ENCODE measurements at places on chromosomes 7 and 10.

- no peak for DNase-seq
Observed at GRCh38 chr10:17527514-17528146, 73.2 kb upstream of the ST8SIA6 start.

GRCh38 chr7:48161407-48162125, 9.7 kb upstream of the ABCA13 start:
- no peak for DNase-seq

GRCh38 chr10:102985811-102986210, 67.7 kb downstream of the CNNM2 start:
- DNase-seq, result no peak

DNA sequence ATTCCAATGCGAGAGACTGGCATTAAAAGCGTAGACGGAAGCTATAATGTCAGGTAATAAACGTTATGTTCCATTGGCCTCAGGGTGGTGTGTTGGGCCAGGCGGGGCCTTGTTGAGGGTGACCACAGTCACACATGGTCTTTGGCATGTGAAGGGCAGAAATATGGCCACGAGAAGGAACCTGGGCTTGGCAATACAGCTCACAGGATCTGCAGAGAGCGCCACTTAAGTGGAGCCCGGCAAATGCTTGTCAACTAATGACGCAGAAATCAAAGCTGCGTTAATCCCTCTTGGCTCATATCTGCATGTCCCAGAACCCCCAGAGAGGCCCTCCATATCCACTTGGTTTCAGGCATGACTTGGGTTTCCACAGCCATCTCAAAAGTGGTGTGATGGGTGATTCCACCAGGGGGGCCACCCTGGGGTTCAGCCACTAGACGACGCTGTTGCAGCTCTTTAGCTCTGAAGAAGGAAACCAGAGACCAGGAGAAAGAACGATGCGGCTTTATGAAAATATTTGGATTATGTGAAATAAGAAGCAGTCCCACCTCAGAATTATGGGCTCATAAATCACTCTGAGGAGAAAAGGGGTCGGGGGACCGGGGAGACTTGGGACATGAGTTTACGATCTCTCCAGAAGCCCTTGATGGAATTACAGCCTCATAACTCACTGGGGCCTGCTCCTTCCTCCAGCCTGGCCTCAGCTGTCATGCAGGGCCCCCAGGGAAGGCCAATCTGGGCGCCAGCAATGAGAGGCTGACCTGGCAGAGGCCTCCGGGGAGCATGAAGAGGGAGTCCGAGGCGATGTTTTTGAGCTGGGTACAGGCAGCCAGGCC, 462.5 kb downstream of the PLXNA4 start:
- no peak for DNase-seq

GRCh38 chr10:3763852-3764625, 21.0 kb downstream of the KLF6 start:
- no peak for DNase-seq

- DNase-seq, result no peak
Observed at GRCh38 chr10:128978211-128978610, 488.8 kb upstream of the MGMT start.

DNA sequence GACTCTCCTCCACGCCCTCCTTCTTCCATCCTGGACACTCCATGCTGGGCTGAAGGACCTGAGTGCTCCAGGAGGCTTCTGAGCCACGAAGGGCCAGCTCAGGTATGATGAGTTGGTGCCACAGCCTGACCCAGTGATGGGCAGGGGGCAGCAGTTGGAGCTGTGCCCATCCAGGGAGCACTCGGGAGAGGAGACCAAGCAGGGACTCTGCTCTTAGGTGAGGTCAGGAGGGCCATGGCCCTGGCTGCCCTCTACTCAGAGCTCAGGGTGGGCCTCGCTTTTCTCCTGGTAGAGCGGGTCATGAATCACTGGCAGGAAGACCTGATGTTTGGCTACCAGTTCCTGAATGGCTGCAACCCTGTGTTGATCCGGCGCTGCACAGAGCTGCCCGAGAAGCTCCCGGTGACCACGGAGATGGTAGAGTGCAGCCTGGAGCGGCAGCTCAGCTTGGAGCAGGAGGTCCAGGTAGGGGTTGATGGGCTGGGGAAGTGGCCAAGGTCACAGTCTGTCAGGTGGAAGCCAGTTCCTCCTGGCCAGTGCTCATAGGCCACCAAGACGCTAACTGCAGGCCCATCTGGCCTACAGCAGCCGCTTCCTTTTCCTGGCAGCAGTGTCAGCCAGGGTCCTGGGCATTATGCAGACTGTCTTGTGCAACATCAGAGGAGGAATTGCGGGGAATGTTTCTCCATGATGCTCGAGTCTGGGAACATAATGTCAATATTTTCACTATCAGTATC, 50.8 kb downstream of the ALOX5 start:
- no peak for DNase-seq

DNA sequence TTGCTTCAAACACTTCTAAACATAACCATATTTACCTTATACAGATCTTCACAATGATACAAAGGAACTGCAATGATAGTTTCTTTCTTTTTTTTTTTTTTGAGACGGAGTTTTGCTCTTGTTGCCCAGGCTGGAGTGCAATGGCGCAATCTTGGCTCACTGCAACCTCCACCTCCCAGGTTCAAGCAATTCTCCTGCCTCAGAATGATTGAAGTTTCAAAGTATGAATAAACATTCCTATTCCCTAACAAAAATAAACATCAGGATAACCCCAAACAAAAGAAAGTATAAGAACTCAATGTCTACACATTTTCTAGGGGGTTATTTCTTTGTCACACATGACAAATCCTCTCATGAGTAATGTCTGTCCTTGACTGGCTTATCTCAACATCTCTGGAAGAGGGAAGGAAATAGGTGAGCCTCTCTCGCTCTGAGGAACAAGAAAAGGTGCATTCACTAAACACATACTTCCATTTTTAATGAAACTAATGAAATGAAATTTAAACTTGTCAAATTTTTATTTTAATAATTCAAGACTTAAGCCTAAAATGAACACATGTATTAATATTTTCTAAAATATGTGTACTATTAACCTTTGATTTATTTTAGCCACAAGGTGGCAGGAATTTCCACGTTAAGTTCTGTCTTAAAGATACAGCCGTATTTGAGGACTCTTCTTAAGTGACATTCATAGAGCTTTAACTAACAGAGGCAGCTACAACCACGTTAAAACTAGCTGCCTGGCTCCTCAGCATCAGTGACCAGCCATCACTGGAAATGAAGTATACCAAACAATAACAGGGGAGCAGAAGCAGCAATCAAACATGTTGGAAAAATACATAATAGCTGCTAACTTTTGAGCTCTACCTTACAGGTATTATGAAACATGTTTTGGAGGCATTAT, 58.3 kb downstream of the MALSU1 start:
- DNase-seq, result no peak

DNA sequence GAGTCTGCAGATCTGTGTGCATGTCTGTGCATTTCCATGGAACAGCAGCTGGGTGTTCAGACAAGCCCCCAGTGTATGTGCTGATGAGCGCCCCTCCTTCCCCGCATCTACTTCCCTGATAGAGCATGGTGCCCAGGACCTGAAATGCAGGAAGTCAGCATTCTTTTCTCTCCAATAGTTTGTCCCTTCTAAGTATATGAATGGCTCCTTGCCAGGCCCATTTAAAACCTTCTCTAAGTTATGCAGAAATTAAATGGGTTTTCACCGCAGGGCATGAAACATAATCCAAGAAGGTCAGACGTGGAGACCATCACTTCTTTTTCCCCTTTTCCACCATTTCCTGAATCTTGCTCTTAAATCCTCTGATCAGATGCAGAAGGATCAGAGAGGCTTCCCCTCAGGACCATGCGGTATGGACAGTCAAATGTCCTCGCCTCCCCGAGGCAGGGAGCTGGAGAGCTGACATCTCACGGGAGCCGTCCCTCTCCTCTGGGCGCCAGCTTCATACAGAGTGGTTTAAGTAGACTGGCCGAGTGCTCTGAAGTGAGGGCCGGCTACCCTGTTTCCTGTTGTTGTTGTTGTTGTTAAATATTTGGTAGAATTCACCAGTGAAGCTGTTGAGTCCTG, 155.3 kb downstream of the C10orf105 start:
- no peak for DNase-seq

DNA sequence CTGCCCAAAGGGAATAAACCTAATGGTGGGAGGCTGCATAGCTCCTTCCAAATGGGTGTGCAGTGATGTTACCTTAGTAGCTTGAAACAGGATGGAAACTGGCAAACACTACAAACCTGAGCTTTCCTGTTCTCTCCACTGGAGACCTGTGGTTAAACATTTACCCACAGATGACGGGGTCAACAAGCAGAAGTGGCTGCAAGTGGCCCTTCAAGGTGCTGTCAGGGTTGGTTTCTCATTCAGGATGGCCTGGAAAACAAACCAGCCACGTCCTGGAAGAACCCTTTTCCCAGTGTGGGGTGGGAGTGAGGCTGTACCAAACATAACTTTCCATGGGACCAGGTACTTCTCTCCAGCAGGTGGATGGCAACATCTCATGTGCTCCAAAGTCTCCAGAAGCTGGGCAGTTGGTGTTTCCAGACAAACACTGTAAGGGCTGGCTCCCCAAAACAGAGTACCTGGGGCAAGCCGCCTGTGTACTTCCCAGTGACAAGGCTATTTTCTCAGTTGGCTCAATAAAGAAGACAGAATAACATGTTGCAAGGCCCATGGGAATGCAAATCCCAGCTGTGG, 67.5 kb downstream of the DNAJB9 start:
- no peak for DNase-seq

- no peak for DNase-seq
Observed at GRCh38 chr7:141549582-141549981, 1.6 kb upstream of the AGK start.

DNA sequence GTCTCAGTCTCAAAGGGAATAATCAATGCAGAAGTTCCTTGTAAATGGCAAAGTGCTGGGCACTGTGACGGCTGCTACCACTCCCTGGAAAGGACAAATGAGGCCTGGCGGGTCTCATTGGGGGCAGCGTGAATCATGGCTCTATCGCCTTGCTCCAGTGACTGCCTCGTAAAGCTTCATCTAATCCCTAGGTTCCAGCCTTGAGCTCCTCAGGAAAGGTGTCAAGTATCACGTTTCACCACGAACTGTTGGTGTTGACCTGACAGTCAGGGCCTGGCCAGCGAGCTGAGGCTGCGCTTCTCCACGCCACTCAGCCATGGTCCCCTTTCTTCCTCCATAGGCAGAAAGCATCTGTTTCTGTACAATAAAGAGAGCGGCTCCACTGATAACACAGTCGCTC, 126.7 kb upstream of the ZNF32 start:
- DNase-seq, result no peak

- no peak for DNase-seq
Observed at GRCh38 chr7:7913504-7913903, 55.1 kb upstream of the GLCCI1 start.

GRCh38 chr7:27793780-27794179, 53.8 kb downstream of the TAX1BP1 start:
- DNase-seq, result no peak

DNA sequence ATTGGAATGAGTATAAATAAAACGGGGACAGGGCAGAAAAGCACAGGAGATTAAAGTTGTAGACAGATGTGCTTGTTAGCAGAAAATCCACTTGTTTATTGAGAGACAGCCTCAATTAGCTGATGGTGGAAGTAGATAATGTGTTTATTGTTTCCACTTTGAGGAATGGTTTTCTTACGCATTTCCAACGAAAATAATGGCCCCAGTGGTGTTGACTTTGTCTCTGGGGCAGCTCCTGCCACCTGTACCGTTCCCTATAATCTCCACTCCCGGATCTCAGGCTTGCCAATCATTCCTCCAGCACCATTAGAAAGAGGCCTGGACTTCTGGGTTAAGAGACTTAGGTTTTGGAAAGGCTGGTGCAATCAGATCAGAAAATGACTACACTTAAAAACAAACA, 638.7 kb downstream of the PARD3 start:
- no peak for DNase-seq

GRCh38 chr7:41630741-41631140, 72.1 kb downstream of the INHBA start:
- DNase-seq, result no peak

GRCh38 chr10:1947464-1948003, 210.2 kb upstream of the ADARB2 start:
- no peak for DNase-seq

DNA sequence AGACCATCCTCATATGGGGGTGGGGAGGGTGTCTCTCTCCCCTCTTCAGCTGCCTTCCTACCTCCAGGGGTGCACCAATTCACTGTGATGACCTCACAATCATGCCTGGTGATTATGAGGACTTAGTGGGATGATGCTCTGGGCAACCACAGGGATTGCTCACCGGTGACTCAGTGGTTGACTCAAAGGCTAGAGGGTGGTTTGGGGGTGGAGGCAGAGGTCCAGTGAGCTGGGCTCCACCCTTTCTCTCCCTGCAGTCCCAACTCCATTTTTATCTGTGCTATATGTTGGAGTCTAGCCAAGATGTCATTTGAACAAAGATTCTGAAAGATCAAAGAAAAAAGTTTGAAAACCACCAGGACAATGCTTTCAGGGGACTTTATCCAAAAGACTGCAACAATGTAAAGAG, 286.9 kb downstream of the KCNMA1 start:
- DNase-seq, result no peak

DNA sequence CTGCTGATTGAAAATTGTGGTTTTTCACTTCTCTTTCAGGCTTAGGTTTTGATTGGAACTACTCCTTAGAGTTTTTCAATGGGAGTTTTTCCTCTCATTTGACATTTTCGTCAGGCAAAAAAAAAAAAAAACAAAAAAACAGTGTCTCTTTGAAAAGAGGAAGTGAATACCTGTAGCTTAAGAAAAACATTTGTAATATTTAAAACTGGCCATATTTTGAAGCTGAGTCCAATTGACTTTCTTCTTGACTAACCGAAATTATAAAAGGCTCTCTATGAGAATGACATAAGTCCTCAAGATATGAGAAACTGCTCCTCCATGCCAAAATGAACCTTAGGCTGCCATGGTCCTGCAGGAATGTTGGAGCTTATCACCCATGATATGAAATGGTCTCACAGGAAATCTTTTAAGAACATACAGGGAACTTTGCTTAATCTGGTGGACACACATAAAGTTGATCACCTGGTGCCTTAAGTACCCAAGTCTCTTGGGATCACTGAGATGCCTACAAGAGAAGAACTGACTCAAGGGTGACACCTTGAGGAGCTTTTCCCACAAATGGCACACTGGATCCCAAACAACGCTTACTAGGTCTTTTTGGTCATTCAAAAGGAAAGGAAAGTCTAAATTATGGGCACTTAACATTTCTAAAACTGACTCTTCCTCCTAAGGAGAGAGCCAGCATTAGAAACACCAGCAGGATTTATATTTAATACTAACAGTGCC, 263.4 kb downstream of the CDC14C start:
- DNase-seq, result no peak

GRCh38 chr7:76281706-76282343, 20.6 kb upstream of the HSPB1 start:
- no peak for DNase-seq

GRCh38 chr7:1668396-1669063, 1.5 kb upstream of the ELFN1 start:
- no peak for DNase-seq

GRCh38 chr7:115689941-115690340, 340.6 kb downstream of the TFEC start:
- DNase-seq, result no peak

GRCh38 chr10:78184851-78185692, 151.4 kb downstream of the RPS24 start:
- no peak for DNase-seq

GRCh38 chr7:118214051-118214832, 10.3 kb upstream of the ANKRD7 start:
- peak; percentile 61 for DNase-seq

GRCh38 chr10:70479165-70479581, 606 bp downstream of the PALD1 start:
- no peak for DNase-seq
